ENCODE measurements at places on chromosomes 13 and 19.

- no peak for DNase-seq
Measured at GRCh38 chr13:94636942-94637578, 35.4 kb downstream of the GPR180 start.

GRCh38 chr13:58907347-58907746 is 1256.4 kb downstream of the DIAPH3 start:
- DNase-seq = no peak

DNA sequence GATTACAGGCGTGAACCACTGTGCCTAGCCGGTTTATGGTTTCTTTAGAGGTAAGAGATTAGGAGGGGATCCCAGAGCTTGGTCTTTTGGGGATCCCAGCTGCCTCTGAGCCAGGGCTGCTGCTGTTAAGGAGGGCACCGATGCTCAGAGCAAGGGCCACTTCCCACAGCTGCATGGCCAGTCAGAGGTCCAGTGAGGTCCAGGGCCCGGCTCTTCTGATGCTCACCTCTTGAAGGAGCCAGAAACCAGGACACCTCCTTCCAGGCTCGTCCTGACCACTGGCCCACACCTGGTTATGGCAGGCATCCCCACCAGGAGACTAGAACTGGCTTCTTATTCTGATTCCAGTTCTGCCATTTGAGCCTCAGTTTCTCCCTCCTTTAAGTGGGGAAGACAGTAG is 149.0 kb downstream of the TEX29 start:
- no peak for DNase-seq

- DNase-seq = no peak
Measured at GRCh38 chr19:29524201-29524911, 1.4 kb upstream of the VSTM2B start.

GRCh38 chr19:8150178-8150865 is 930 bp upstream of the FBN3 start:
- no peak for DNase-seq

Data from stromal cell of bone marrow (primary cell).